Stomach (tissue), 19 donors: ENCODE measurements at places on chromosomes 2 and 18. TPM values are rescaled to one million over a fixed set of nuclear protein-coding genes. Genes with fewer than 3 reads are reported as not detected.

DNA sequence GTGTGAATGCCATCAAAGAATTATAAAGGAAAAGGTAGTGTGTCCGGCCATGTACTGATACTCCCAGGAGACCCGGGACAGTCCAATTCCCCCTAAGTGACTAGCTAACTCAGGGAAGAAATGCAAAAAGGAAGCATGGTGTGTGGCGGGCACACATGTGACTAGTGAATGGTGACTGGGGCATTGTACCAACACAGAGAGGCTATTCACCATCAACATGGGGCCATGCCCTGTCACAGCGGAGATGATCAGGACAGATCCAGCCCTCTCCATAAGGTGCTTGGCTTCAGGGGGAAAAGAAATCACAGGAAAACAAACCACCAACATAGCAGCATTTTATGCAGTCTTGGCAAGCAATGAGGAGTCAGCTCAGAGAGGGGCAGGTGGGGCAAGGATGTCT is 34.3 kb downstream of the FAM168B start:
- no peak for DNase-seq
- H3K4me1 ChIP-seq, result peaks cover 65% of the 10 kb centered on the region
- H3K27ac ChIP-seq, result no peak overlapping the region
- H3K27me3 ChIP-seq, result no peaks in the 10 kb centered on the region
- H3K36me3 ChIP-seq, result peaks cover 76% of the 10 kb centered on the region
- no peak overlapping the region for H3K4me3 ChIP-seq

DNA sequence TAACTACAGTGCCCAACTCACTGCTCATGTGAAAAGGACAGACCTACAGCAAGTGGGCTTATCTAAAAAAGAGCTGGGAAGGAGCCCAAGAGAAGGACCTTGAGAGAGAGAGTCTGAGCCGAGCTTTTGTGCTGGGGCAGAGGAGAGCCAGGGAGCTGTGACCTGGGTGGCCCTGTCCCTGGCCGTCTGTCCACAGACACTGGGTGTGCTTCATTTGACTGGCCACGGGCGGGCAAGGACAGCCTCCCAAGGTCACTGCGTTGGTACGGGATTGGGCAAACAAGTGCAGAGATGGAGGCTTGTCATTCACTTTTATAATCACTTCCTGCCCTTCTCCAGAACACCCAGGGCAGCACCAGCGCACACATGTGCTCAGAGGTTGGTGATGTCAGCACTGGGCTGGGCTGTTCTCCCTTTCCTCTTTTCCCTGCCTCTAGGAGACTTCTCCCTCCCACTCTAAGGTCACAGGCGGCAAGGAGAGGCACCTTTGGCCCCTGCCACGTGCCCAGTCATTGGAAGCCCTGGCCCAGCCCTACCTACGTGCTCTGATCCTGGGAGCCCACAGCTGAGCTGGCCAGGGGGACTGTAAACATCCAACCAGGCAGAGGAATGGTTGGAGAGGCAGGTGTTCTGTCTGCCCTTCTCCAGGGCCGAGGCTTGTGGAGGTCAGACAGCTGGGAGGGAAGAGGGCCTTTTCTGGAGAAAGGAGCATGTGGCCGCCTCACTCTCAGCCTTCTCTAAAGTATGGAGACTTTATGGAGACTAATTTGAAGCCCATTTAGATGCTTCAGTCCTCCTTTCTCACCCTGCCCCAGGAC is 6.4 kb upstream of the PSD4 start:
- DNase-seq, result peak; percentile 79
- no peaks in the 10 kb centered on the region for H3K36me3 ChIP-seq
- no peak overlapping the region for H3K4me3 ChIP-seq
- peaks cover 24% of the 10 kb centered on the region for H3K4me1 ChIP-seq
- peak overlapping the region; percentile 81 for H3K27ac ChIP-seq

DNA sequence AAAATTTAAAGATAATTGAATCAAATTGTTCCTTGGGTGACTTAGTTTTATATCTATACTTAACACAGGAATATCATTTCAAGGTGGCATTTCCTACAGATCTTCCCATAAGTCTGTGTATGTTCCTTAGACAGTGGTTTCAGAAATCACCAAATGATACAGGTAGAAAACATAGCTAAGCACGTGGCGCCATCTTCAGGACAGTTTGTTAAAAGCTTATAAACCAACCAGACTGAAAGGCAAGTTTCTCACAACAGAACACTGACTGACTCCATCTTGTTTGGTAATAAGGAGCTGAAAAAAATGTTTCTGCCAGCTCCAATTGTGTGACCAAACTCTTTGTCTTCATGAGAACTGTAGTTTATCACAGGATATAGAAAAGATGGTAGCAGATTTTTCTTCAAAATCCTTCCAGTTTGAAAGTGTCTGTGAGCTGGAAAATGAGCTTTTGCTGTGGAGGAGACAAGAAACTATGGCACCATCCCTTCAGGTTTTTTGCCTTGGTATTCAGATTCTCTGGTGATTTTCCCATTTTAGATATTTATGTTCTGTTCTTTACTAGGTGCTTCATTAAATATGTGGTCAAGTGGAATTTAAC is 34.8 kb upstream of the NEUROD1 start:
- H3K4me1 ChIP-seq, result no peaks in the 10 kb centered on the region
- peak; percentile 89 for DNase-seq
- no peaks in the 10 kb centered on the region for H3K27me3 ChIP-seq
- H3K36me3 ChIP-seq, result no peaks in the 10 kb centered on the region

DNA sequence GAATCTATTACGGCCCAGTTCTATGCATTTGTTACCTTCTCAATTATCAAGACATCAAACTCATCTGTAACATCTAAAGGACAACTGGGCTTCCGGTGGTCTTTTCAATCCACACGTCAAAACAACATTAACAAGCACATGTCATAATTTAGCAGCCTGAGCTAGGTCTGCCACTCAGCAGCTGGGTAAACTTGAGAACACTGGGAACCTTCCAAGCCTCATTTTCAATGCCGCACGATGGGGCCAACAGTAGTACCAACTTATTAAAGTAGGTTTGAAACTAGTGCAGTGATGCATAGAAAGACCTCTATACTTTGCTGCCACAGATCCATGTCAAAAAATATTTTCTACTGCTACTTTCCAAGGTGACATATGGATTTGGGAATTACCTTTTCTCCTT is 60.4 kb downstream of the COL4A4 start:
- DNase-seq, result no peak
- H3K27ac ChIP-seq, result no peak overlapping the region
- no peak overlapping the region for H3K4me3 ChIP-seq
- no peaks in the 10 kb centered on the region for H3K36me3 ChIP-seq
- H3K4me1 ChIP-seq, result no peaks in the 10 kb centered on the region

DNA sequence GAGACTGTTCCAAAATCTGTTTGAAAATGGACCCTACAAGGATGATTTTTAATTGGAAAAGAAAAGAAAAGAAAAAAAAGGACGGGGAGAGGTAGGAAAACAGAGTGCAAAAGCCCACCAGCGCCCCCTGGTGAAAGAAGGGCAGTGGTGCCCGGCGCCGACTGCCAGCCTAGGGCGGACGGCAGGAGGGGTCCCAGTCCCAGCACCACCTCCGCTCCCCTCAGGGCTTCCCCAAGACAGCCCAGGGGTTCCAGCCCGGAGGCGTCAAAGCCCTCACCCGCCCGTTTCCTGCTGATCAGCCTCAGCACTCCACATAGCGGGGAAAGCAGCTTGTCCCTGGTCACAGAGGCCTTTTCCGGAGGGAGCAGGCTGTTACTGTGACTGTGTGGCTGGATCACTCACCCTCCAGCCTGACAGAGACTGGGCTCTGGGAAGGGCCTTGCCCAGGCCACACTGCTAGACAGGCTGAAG is 213.9 kb downstream of the TFCP2L1 start:
- no peaks in the 10 kb centered on the region for H3K27me3 ChIP-seq
- peak; percentile 80 for DNase-seq
- peaks cover 9% of the 10 kb centered on the region for H3K4me1 ChIP-seq
- no peak overlapping the region for H3K27ac ChIP-seq
- H3K4me3 ChIP-seq, result no peak overlapping the region

DNA sequence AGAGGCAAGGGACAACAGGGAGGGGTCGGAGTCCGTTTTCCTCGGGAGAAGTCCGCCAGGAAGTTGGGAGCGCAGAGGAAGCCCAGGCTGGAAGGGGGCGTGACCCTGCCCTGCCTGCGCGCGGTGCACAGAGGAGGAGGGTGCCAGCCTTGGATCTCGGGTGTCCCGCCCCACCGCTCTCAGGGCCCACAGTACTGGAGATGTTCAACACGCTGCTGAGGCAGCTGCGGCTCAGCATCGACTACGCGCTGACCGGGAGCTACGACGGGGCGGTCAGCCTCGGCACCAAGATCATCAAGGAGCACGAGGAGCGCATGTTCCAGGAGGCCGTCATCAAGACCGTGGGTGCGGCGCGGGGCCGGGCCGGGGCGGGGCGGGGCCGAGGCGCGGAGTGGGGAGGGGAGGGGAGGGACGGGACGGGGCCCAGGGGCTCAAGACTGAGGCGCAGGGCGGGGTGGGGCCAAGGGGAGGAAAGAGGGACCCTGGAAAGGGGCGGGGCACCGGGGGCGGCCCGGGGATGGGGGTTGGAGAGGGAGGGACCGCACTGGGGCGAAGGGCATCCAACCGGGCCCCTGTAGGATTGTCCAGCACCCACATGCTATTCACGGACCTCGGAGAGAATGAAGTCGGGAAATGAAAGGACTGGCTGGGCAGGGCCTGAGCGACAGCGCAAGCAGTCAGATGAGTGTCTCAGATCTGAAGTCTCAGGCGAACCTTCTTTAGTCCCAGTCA is 36.6 kb downstream of the POMC start:
- H3K27me3 ChIP-seq, result peaks cover 20% of the 10 kb centered on the region
- peaks cover 6% of the 10 kb centered on the region for H3K4me1 ChIP-seq
- DNase-seq, result peak; percentile 30
- H3K4me3 ChIP-seq, result peak overlapping the region; percentile 38
- no peaks in the 10 kb centered on the region for H3K36me3 ChIP-seq
- no peak overlapping the region for H3K27ac ChIP-seq

- no peaks in the 10 kb centered on the region for H3K36me3 ChIP-seq
- H3K4me1 ChIP-seq, result peaks cover 55% of the 10 kb centered on the region
- no peak overlapping the region for H3K27ac ChIP-seq
- DNase-seq, result no peak
- H3K27me3 ChIP-seq, result peaks cover 16% of the 10 kb centered on the region
Observed at GRCh38 chr2:127679680-127680361, 4.5 kb upstream of the LIMS2 start.

The PLEKHH2 gene
- total RNA-seq, result 8.5 TPM

The ASPRV1 gene
- not detected for total RNA-seq

- no peaks in the 10 kb centered on the region for H3K27me3 ChIP-seq
- no peaks in the 10 kb centered on the region for H3K4me1 ChIP-seq
- DNase-seq, result no peak
- H3K36me3 ChIP-seq, result no peaks in the 10 kb centered on the region
- no peak overlapping the region for H3K4me3 ChIP-seq
- H3K27ac ChIP-seq, result no peak overlapping the region
Observed at GRCh38 chr2:12661489-12661888, 55.2 kb upstream of the TRIB2 start.

GRCh38 chr18:22241921-22242361 is 72.6 kb downstream of the GATA6 start:
- no peaks in the 10 kb centered on the region for H3K27me3 ChIP-seq
- H3K4me3 ChIP-seq, result no peak overlapping the region
- H3K36me3 ChIP-seq, result no peaks in the 10 kb centered on the region
- H3K27ac ChIP-seq, result no peak overlapping the region

The MC5R gene
- not detected for total RNA-seq

The SLC5A7 gene
- total RNA-seq, result 0.58 TPM

GRCh38 chr2:44016282-44016681 is 20.5 kb upstream of the LRPPRC start:
- H3K4me1 ChIP-seq, result no peaks in the 10 kb centered on the region
- peaks cover 31% of the 10 kb centered on the region for H3K27me3 ChIP-seq
- no peaks in the 10 kb centered on the region for H3K36me3 ChIP-seq
- peak; percentile 43 for DNase-seq
- no peak overlapping the region for H3K4me3 ChIP-seq

DNA sequence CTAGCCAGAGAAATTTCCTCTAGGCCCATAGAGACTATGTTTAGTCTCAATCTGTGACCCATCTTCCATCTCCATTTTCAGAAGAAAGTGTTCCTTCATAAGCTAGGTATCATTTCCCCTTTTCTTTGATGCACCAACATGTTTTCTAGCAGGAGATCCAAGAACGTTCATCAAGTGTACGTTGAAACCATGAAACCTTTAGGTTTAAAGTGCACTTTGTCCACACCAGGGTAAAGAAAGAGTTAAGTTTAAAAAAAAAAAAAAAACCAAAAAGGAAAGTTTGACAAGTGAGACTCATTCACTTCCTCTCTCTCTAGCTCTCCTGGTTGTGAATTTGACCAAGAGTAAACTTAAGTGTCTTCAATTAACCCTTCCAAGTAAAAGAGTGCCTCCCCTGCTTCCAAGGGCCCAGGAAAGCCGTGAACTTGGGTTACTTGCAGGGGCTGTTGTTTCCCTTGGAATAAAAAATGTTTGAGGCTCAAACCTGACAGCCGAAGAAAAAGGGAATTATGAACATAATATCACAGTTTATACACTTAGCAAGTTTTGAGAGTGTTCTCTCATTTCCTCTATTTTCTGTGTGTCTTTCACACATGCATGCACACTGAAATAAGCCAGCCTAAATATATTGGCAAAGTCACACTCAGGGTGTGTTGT is 56.7 kb downstream of the LBH start:
- no peak for DNase-seq
- no peak overlapping the region for H3K4me3 ChIP-seq
- no peak overlapping the region for H3K27ac ChIP-seq
- H3K4me1 ChIP-seq, result no peaks in the 10 kb centered on the region

GRCh38 chr2:118477111-118477862 is 370.2 kb downstream of the EN1 start:
- H3K36me3 ChIP-seq, result no peaks in the 10 kb centered on the region
- H3K4me3 ChIP-seq, result no peak overlapping the region
- no peaks in the 10 kb centered on the region for H3K4me1 ChIP-seq
- H3K27me3 ChIP-seq, result no peaks in the 10 kb centered on the region
- DNase-seq, result no peak
- H3K27ac ChIP-seq, result no peak overlapping the region

- H3K4me3 ChIP-seq, result no peak overlapping the region
- H3K36me3 ChIP-seq, result no peaks in the 10 kb centered on the region
- no peak for DNase-seq
- H3K27ac ChIP-seq, result no peak overlapping the region
- H3K27me3 ChIP-seq, result no peaks in the 10 kb centered on the region
Observed at GRCh38 chr2:67752199-67752598, 310.6 kb downstream of the C1D start.

The VPS54 gene
- total RNA-seq, result 3.2 TPM

GRCh38 chr2:119293900-119294299 is 70.3 kb downstream of the STEAP3 start:
- H3K27ac ChIP-seq, result no peak overlapping the region
- H3K4me1 ChIP-seq, result peaks cover 7% of the 10 kb centered on the region
- H3K36me3 ChIP-seq, result no peaks in the 10 kb centered on the region
- H3K27me3 ChIP-seq, result no peaks in the 10 kb centered on the region
- no peak overlapping the region for H3K4me3 ChIP-seq

- no peak overlapping the region for H3K27ac ChIP-seq
- DNase-seq, result peak; percentile 83
- H3K4me3 ChIP-seq, result no peak overlapping the region
- H3K4me1 ChIP-seq, result no peaks in the 10 kb centered on the region
- H3K27me3 ChIP-seq, result no peaks in the 10 kb centered on the region
- peaks cover 70% of the 10 kb centered on the region for H3K36me3 ChIP-seq
Observed at GRCh38 chr2:203453858-203454451, 81.1 kb downstream of the RAPH1 start.
